Brain microvascular endothelial cell (primary cell): ENCODE measurements at places on chromosomes 3 and 15.

DNA sequence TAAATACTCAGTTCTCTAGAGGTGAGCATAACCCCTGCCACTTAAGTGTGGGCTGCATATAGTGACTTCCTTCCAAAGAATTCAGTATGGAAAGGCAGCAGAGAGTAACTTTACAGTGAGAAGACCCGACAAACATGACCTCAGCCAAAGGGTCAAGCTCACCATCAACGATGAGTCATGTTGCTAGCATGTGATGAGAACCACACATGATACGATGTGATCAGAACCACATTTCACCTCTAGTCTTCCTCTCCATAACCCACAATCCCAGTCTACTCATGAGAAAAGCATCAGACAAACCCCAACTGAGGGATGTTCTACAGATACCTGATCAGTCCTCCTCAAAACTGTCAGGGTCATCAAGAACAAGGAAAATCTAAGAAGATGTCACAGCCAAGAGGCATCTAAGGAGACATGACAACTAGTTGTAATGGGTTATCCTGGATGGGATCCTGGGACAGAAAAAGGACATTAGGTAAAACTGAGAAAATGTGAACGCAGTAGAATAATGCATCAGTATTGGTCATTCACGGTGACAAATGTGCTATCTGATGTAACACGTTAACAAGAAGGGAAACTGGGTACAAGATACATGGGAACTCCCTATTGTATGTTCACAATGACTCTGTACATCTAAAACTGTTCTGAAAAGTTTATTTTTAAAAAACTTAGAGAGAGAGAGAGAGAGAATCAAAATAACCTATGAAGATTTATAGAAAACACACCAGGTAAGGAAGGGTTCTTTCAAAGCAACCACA is 28.3 kb downstream of the SEC61A1 start:
- peak; percentile 93 for DNase-seq

GRCh38 chr3:18483226-18483625 is 58.1 kb upstream of the SATB1 start:
- DNase-seq: no peak

- no peak for DNase-seq
Observed at GRCh38 chr3:97991293-97991682, 19.1 kb upstream of the RIOX2 start.

- DNase-seq: no peak
Observed at GRCh38 chr3:66053550-66054094, 14.9 kb upstream of the MAGI1 start.
